ENCODE measurements at places on chromosomes 7 and 10.

- DNase-seq, result no peak
Observed at GRCh38 chr10:133379801-133380666, 972 bp downstream of the PAOX start.

DNA sequence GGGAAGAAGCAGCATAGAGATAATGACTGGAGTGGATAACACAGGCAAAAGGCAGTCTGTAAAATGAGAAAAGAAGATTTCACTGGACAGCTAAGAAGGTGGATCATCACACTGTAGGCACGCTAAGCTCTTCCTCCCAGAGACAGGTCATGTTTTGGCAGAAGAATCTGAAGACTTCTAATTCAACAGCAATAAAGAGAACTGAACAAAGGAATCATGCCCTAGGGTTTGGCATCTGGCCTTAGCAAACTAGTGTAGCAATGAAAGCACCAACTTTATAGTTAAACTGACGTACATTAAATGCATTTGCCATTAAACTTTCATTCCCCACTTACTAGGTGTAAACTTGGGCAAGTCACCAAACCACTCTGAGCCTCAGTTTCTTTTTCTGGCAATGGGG is 84.4 kb upstream of the SEM1 start:
- DNase-seq, result no peak

GRCh38 chr7:77738382-77738781 is 42.1 kb downstream of the RSBN1L start:
- DNase-seq, result no peak

- peak; percentile 63 for DNase-seq
Observed at GRCh38 chr7:25636871-25637283, 408.6 kb upstream of the NPVF start.

DNA sequence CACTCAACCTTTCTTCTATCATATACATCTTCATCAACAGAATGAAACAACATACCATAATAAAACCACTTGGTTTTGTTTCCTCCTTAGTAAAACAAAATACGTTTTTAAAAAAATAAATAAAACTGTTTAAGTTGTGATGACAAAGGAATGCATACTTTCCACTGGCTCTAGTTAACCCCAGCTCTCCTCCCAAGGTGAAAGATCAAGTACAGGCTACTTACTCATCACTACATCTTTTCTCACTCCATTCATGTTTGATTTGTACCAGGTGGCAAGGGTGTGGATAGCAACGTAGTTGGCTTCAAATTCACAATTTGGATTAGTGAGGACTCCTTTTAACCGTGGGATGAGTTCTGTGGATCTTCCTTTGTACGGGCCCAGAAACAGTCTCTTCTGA is 14.7 kb downstream of the OGA start:
- no peak for DNase-seq

GRCh38 chr10:74824900-74825370 is 1.5 kb upstream of the KAT6B start:
- no peak for DNase-seq

DNA sequence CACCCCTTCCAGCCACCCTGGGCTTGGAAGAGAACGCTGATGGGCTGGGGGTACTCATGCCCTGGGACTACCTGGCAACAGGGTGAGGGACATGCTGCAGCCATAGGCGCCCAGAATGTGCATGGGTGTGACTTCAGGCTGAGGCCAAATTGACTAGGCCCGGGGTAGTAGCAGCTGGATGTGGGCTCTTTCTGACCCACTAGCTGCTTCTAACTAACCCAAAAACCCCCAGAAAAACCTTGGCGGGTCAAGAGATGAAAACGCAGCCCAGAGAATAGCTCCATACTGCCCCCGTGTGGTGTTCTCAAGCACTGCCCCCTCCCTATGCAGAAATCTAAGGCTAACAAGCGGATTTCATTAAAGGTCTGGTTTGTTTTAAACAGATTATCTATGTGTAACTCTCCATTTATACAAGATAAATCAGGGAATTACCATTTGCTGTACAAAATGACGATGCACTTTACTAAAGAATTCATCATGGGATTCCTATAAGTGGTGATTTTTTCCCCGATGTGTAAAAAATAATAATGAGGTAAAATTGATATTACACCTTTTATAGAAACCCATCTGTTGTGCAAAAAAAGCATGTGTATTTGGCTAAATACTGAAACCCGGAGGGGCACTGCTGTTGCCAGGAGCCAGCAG is 4.2 kb downstream of the SMARCD3 start:
- peak; percentile 20 for DNase-seq

DNA sequence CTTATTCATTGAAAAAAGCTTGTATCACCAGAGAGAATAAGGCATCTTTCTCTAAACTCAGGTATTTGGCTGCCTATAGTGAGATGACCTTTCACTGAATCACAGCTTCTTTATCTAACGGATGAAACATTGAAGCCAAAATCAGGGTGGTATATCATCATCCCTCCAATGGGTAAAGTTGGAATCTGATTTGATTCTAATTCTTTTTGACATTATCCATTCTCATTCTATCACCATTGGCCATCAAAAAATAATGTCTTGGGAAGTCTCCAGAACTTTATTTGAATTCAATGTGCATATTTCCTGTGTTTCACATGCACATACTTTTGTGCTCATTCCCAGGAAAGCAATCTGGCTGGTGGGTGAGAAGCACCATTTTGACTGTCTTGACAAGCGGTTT is 95.2 kb downstream of the PLPP4 start:
- no peak for DNase-seq

DNA sequence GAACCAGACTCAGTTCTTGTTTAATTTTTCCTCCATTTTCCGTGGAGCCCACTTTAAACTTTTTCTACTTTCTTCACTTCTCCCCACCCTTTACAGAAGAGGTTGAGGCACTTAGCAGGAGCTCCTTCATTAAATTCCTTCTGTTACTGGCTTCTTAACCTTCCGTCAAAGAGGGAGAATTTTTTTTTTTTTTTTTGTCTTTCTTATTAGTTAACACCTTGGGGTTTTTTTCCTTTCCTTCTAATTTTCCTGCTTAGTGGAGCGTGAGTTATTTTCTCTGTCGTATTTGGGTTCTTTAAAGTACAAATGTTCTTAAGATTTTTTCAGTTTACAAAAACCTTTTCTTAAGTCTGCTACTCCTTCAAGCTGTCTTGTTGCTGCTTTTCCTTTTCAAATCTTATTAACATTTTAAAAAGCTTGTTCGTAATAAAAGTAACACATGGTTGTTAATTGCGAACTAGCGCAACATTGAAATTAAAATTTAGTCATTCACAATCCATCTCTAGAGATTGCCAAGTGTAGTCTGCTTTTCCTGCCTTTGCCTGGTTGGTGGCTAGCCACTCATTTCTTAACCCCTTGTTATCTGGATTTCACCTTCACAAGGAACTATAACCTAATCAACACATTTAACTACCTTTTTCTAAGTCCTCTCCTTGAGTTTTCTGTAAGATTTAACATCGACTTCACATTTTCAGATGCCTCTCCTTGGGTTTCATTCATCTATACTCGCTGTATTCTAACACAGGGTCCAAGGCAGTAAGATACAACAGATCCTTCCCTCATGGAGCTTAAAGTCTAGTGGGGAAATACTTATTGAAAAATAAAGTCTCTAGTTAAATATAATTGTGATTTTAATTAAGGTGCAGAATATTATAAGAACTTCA is 2.0 kb downstream of the BMPR1A start:
- no peak for DNase-seq

DNA sequence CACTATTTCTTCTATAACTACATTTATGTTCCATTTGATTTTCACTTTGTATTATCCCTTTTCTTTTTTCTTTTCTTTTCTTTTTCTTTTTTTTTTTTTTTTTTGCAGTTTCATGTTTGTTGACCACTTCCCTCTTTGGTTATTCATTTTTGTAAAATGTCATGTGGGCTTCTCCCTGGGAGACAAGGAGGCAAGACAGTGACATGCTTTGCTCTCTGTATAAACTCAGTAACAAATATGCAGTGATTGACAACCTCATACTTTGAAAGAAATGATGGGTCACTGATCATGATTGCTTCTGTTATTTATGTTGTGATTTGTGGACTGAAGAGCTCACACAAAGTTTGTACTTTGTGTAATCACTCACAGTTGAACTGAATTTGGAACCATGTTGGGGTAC is 90.2 kb upstream of the ABI1 start:
- no peak for DNase-seq

DNA sequence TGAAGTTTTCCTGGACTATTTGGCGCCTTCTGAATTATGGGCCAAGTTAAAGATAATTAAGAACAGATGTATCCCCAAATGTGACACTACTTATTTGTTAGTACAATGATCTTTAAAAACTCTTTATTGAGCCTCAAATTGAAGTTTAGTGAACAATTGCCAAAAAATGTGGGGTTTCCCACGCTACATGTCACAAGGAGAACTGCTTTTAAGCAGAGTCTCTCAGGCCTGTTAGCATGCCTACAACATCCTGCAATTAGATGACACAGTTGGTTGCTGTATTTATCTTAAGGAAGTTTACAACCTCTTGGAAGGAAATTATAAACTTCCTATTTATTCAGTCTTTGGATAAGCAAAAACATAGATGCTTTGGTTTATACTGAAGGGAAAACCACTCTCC is 733.0 kb downstream of the TNS3 start:
- no peak for DNase-seq

GRCh38 chr7:149071641-149072437 is 18.7 kb downstream of the ZNF786 start:
- no peak for DNase-seq

DNA sequence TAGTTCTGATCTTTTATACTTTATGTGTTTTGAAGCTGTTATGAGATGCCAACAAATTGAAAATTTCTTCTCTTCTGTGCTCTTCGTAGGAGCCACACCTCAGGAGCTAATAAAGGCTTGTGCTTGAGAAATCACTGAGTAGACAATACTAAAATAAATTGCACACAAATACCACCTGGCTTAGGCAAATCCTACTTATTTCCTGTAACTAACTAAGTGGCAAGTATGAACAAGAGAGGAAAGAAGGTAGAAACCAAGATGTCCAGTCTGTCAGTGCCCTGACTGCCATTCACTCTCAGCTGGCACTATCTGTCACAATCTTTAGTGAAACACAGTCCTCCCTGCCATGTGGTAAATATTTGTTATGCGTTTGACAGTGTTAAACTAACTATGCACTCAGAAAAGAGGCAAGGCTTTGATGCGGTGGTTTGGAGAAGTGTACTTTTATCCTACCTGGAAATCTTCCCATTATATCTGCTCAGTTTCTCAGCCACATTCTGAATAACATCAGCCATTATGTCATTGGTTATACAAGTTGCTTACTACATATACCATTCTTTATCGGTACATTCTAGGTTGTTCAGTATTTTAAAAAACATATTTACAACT is 293.4 kb upstream of the VWC2 start:
- DNase-seq, result no peak

DNA sequence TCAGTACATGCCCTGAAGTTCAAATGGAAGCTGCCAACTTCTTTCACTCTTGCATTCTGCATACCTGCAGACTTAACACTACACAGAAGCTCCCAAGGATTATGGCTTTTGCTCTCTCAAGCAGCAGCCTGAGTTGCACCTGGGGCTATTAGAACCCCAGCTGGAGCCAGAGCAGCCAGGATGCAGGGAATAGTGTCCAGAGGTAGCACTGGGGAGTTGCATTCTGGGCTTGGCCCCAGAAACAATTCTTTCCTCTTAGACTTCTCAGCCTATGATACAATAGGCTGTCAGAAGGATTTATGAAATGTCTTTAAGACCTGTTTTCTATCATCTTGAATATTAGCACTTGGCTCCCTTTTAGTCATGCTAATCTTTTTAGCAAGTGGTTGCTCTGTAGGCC is 886.7 kb upstream of the GHITM start:
- no peak for DNase-seq

GRCh38 chr7:142581341-142581740 is 167.9 kb upstream of the PRSS1 start:
- no peak for DNase-seq

DNA sequence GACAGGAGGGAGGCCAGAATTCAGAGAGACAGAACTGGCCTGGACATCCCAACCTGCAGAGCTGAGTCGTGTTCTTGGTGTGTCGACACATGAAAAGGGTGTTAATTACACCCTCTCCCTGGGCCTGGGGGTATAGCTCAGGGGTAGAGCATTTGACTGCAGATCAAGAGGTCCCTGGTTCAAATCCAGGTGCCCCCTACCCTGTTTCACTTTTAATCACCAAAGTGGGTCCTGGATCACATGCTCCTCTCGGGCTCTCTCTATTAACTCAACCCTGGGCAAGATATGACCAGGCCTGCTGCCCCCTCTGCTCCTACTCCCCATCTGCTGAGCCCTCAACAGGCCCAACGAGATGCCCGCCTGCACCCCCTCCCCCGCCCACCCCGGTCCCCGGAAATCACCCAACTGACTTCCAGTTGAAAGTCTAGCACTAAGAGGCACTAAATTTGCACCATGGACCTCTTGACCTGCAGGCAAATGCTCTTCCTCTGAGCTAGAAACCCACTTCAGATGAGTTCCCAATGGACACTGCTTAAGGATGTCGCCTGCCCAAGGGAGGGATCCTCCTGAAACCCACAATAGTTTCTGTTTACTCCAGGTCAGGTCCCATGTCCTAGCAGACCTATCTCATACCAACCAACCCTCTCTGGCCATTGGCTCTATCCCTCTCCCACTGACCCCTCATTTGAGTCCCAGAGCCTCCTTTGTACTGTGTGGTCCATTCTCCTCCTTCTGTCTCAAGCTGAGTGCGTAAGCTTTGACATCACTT is 137.6 kb downstream of the ZNF467 start:
- DNase-seq, result peak; percentile 94

GRCh38 chr7:38020121-38020785 is 99.8 kb downstream of the EPDR1 start:
- DNase-seq, result no peak

DNA sequence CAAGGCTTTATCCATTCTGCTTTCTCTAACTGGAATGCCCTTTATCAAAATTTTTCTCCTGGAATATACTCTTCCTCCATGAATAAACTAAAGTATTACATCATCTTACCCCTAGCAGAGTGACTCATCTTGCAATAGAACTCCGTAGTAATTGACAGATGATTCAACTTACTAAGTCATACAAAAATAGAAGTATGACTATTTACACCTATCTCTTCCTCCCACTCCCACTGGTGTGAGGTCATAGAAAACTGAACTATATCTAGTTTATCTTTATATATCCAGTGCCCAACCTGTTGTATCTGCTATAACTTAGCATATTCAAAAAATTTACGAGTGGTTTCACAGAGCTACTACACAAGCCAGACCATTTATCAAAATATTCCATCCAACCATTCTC is 26.1 kb downstream of the ABCB1 start:
- DNase-seq, result no peak

DNA sequence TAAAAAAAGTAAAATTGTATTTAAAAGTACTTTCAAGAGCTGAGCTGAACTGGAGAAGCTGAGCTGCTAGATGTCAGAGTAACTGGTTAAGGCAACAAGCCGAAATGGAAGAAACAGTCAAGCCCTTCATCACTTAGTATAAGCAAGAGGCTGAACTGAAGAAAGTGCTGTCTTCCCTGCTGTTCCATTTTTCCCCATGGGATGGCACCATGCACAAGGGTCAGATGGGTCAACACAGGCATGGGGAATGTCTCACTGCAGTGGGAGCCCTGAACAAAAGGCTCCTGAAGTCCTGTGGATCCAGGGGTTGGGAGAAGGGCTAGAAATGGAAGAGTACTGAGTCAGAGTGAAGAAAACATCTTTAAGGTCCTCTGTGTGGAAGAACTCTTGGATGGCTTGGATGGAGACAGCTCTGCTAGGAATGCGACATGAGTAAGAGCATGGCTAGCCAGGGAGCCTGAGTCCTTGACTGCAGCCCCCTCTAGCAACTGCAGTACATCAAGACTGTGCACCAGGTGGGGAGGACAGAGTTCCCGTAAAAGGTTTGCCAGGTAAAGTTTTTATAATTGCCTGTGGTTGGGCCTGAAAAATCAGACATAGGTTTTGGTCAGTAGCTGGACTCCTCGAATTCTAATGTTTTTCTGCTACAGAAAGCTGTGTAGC is 348.3 kb downstream of the GPR158 start:
- DNase-seq, result no peak

GRCh38 chr7:72099784-72100183 is 312.4 kb downstream of the CALN1 start:
- DNase-seq, result no peak
